ENCODE measurements at places on chromosomes 12 and 14.

DNA sequence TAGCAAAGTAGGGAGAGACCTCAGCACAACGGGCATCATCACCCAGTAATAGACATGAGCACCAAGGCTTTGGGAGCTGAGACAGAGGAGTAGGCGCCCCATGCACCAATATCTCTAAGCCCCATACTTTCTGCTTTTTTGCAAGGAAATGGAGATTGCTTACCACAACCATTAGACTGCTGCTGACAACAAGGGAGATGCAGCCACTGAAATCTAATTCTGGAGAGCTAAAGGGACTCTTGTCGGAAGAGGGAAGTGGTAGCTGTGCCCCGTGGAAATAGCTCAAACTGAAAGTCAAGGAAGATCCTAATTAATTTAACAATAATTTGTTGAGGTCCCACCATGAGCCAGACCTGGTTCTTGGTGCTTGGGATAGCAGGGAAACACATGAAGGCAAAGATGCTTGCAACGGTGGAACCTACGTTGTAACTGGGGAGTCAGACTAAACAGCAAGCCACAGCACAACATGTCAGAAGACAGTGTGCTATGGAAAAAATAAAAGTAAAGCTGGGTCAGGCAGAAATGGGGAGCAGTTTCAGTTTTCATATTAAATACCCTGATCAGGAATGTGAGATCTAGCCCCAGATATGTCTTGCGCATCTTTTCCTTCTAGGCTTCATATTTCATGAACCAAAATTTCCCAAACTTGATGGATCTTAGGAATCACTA is 1131.0 kb downstream of the BCL11B start:
- no peak for DNase-seq

DNA sequence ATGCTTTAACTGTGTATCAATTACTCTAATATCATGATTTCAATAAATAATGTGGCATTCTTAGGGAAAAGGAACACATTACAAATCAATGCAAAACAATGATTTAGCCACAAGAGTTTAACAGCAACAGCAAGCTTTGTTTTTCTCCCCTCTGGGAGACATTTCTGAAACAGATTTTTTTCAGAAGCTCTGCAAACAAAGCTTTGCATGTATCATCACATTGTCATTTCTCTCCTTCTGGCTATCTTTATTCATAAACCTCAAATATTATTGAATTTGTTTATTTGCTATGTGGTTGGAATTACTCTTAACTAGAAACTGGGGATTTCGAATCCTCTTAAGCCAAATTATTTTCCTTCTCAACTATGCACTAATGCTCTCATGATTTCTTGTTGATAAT is 278.4 kb upstream of the ATXN7L3B start:
- no peak for DNase-seq

DNA sequence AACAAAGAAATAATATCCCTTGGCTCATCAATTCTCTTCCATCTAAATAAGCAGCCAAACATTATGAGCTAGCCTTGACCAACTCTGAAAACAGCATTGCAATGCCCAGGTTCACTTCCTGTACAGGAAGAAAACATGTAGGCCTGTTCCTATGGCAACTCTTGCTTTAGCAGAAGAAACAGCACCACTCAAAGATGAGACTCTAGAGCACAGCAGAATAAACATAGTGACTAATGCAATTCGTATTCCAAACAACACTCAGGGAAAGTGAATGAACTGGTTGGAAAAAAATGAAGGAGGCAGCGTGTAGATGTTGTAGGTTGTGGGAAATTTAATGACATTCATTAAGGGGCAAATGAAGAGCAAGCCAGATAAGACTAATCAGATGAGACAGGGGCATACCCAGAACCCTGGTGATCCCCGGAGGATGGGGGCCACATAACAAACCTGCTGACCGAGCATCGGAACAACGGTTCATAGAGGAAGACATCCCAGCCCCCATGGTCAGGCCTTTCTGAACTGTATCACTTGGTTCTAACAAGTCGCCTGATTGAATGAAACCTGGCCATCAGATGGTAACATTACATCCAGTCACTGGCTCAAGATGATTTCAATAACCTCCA is 9.0 kb downstream of the ARHGDIB start:
- peak; percentile 51 for DNase-seq

DNA sequence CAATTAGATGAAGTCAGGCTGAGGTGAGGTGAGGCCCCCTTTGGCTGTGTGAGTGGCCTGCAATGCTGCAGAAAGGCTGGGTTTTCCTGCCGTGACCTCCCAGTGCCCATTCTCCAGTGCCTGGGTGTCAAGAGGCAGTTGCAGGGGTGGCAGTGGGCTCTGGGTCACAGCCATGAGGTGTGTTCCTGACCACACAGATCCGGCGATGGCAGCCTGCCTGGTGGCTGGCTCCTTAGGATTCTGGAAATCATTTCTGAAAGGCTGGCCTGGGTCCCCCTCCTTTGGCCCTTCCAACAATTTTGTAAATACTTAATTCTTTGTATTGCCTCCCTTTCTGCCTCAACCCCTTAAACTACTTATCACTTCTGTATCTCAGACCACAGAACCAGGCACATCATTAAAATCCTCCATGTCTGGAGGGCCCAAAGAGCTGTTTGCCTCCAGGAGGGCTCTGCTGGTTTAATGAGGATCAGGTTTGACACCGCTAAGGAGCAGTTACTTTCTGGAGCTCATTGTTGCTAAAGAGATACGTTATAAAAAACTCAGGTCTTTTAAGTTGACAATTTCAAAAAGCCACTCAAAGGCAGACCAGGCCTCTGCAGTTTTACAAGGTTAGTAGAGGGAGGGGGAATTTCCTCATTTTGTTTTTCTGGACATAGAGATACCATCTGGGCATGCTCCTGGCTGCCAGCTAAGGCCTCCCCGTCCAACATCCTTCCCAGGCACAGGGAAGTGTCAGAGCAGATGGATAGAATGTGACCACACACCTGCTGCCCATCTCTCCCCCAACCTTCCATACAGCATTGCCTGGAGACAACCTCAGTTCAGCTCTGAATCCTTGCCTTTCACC is 204.4 kb downstream of the FOXN3 start:
- DNase-seq, result no peak

GRCh38 chr14:59438195-59438647 is 27.0 kb downstream of the GPR135 start:
- no peak for DNase-seq

DNA sequence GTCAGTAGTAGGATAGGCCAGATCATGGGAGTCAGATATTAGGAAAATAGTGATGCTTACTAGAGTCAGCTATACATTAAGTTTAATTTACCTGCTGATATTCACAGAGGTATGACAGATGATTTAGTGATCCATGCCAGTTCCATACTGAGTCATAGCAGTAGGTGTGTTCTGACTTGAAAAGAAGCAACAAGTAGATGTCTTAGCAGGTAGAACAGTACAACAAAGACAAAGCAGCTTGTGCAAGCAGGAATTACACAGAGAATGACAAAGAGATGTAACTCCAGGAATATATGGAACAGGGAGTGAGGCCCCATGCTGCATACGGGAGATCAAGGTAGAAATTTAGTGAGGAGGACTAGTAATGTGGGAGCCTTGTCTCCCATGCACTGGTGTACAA is 556.9 kb downstream of the SLC16A7 start:
- no peak for DNase-seq

DNA sequence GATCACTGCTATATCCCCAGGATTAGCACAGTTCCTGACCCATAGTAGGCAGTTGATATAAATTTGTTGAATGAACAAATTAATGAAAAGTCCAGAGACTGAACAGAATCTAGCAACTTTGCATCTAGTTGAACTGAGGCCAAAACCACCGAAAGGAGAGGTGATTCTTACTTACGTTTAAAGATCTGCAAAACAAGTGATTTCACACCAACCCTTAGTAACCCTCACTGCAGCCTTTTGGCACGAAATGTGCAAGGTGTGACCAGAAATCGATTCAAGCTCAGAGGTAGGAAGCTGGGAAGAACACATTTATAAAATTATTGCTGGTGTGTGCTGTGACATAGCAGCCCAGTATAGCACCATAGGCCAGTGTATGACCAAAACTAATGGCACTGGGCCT is 70.8 kb downstream of the SUDS3 start:
- no peak for DNase-seq

Measured in stimulated activated CD8-positive, alpha-beta memory T cell treated with anti-CD3 and anti-CD28 coated beads, Interleukin-4, amount 100 ng/mL, for 48 hours (primary cell).